Foreskin fibroblast (primary cell): ENCODE measurements at places on chromosomes 12 and 14.

- DNase-seq: no peak
Observed at GRCh38 chr12:6569312-6569711, 1.2 kb upstream of the NOP2 start.

DNA sequence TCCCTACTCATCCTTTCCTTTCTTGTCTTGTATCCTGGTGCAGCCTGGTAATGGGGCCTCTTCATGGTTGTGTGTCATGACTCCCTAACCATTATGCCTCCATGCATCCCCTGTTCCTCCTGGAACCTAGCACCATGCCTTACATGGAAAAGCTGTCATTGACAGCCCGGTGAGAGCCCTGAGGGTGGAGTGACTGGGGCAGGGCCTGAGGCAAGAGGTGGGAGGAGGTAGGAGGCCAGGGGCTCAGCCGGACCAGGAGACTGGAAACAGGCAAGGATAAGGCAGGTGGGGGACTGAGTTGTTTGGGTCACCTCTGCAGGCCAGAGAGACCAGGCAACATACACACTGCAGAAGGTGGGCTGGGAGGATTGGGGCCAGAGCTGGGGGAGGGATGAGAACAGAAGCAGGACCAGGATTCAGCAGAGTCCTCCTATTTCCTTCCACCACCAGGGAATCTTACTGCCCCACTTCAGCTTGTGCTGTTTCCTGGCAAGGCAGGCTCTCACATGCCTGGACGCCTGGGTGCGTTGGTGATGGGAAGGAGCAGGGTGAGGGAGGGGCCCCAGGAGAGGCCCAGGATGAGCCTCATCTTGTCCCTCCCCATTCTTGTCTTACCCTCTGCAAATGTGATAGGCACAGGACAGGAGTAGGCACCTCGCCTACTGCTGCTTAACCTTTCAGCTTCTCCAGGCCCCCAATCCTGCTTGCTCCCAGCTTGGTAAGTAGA, at the start of gene LTB4R2:
LTB4R2 (plus strand) TSS at position 603 of the 727 bp plus-strand sequence. CDS start 525 bp downstream, outside the sequence.
- no peak for DNase-seq

DNA sequence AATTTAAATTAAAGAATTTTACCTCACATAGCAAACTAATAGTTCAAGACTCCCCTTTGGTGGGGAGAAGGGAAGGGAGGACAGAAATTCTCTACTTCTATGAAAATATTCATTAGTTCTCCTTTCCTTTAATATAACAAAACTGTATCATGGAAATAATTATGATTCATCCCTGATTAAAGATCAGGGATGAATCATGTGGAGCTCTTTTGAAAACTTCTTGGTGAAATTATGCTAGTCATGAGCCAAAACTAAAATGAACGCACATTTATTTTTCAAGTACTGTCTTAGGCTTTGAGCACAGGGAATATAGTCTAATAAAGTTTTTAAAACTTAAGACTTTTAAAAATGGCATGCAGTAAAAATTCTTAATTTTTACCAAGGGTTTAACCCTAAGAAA, 17.1 kb downstream of the TMBIM4 start:
- DNase-seq: peak; percentile 21

GRCh38 chr14:73392329-73393257, 65.8 kb downstream of the NUMB start:
- no peak for DNase-seq
